ENCODE measurements at places on chromosomes 11 and 22. TPM values are rescaled to one million over a fixed set of nuclear protein-coding genes. Genes with fewer than 3 reads are reported as not detected.

DNA sequence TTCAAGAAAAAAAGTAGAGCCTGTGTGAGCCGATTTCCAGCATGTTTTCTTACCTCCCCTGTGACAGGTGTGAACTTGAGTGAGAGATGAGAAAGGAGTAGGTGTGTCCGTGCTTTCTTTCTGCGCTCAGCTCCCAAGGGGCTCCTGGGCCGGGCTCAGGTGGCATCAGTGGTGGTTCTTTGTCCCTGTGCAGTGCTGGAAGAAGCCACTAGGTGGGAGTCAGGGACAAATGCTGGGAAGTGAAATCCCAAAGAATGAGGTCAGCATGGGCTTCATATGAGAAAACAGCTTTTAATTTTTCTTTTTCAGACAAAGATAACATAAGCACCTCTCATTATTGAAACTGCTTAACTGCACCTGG is 57.8 kb downstream of the PPFIBP2 start:
- H3K27me3 ChIP-seq, result no peaks in the 10 kb centered on the region
- peaks cover 37% of the 10 kb centered on the region for H3K4me1 ChIP-seq
- peaks cover 2% of the 10 kb centered on the region for H3K36me3 ChIP-seq
- no peak for DNase-seq
- H3K27ac ChIP-seq, result no peak overlapping the region

Gene CD44
- total RNA-seq, result 1,497 TPM

Gene NFAM1
- 0.55 TPM for total RNA-seq

DNA sequence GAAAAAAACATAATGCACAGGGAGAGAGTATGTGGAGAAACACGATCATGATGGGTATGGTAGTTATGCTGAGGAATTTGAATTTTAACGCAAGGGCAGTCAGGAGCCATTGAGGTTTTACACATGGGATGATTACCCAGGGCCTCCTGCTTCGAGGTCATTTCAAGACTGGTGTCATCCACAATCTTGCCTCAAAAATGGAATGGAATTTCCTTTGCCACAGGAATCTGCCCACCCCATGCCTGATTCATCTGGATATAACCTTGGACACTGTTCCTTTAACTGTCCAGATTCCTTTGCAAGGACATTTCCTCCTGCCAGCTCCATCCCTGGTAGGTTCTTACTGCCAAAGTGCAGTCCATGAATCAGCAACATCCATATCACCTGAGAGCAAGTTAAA is 655.9 kb upstream of the TENM4 start:
- H3K4me1 ChIP-seq, result no peaks in the 10 kb centered on the region
- H3K27ac ChIP-seq, result no peak overlapping the region
- no peak overlapping the region for H3K4me3 ChIP-seq
- H3K36me3 ChIP-seq, result no peaks in the 10 kb centered on the region
- H3K27me3 ChIP-seq, result no peaks in the 10 kb centered on the region
- DNase-seq, result no peak

Gene C11orf16
- not detected for total RNA-seq

DNA sequence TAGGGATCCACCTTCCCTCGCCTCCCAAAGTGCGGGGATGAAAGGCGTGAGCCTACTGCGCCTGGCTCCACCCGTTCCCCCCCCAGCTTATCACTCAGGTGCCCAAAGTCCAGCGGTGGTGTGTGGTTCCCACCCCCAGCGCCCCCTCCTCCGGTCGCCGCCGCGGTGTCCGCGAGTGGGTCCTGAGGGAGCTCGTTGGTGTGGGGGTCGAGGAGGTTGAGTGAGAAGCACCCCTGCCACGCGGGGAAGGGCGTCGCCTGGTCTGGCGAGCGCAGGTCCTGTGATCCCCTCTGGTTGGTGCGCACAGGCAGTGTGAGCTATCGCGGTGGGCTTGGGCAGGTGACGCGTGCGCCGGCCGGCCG is 3900.6 kb upstream of the OR11H1 start:
- H3K36me3 ChIP-seq, result peaks cover 2% of the 10 kb centered on the region
- DNase-seq, result no peak
- no peak overlapping the region for H3K27ac ChIP-seq

- no peaks in the 10 kb centered on the region for H3K36me3 ChIP-seq
- DNase-seq, result no peak
- H3K27ac ChIP-seq, result no peak overlapping the region
- H3K4me3 ChIP-seq, result no peak overlapping the region
- no peaks in the 10 kb centered on the region for H3K4me1 ChIP-seq
- H3K27me3 ChIP-seq, result peaks cover 38% of the 10 kb centered on the region
These were observed 20.9 kb upstream of the CSNK2A3 start for GRCh38 chr11:11373934-11374333.

Gene PGAP2
- 17.8 TPM for total RNA-seq

DNA sequence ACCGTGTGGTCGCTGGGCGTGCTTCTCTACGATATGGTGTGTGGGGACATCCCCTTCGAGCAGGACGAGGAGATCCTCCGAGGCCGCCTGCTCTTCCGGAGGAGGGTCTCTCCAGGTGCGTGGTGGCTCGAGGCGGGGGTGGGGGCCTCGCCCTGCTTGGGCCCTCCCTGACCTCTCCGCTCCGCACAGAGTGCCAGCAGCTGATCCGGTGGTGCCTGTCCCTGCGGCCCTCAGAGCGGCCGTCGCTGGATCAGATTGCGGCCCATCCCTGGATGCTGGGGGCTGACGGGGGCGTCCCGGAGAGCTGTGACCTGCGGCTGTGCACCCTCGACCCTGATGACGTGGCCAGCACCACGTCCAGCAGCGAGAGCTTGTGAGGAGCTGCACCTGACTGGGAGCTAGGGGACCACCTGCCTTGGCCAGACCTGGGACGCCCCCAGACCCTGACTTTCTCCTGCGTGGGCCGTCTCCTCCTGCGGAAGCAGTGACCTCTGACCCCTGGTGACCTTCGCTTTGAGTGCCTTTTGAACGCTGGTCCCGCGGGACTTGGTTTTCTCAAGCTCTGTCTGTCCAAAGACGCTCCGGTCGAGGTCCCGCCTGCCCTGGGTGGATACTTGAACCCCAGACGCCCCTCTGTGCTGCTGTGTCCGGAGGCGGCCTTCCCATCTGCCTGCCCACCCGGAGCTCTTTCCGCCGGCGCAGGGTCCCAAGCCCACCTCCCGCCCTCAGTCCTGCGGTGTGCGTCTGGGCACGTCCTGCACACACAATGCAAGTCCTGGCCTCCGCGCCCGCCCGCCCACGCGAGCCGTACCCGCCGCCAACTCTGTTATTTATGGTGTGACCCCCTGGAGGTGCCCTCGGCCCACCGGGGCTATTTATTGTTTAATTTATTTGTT is 2.4 kb downstream of the PIM3 start:
- DNase-seq, result no peak
- H3K27me3 ChIP-seq, result no peaks in the 10 kb centered on the region
- H3K4me3 ChIP-seq, result peak overlapping the region; percentile 93
- peaks cover 32% of the 10 kb centered on the region for H3K4me1 ChIP-seq

DNA sequence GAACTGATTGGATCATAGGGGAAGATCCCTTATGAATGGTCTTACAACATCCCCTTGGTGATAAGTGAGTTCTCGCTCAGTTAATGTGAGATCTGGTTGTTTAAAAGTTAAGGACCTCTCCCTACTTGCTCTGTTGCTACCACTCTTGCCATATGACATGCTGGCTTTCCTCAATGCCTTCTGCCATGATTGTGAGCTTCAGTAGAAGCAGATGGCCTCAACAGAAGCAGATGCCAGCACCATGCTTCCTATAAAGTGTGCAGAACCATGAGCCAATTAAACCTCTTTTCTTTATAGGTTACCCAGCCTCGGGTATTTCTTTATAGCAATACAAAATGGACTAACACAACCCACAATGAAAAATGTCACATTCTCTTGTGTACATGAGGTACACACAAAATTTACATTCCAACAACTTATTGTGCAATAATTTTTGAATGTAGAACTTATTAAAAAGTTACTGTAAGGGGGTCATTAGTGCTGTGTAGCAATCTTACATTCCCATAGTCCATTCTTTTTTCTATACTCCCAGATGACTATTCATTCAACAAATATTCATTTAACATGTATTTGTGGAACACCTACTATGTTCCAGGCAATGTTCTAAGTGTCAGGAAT is 10.3 kb downstream of the CYP2R1 start:
- H3K4me3 ChIP-seq, result no peak overlapping the region
- no peaks in the 10 kb centered on the region for H3K27me3 ChIP-seq
- no peak for DNase-seq
- H3K36me3 ChIP-seq, result no peaks in the 10 kb centered on the region
- no peak overlapping the region for H3K27ac ChIP-seq

Gene RFPL1
- not detected for total RNA-seq

GRCh38 chr11:126403022-126403581 is 47.6 kb downstream of the ST3GAL4 start:
- H3K4me1 ChIP-seq, result peaks cover 6% of the 10 kb centered on the region
- no peak overlapping the region for H3K27ac ChIP-seq
- no peak overlapping the region for H3K4me3 ChIP-seq
- peaks cover 3% of the 10 kb centered on the region for H3K36me3 ChIP-seq

Gene SCUBE2
- total RNA-seq, result 0.10 TPM

DNA sequence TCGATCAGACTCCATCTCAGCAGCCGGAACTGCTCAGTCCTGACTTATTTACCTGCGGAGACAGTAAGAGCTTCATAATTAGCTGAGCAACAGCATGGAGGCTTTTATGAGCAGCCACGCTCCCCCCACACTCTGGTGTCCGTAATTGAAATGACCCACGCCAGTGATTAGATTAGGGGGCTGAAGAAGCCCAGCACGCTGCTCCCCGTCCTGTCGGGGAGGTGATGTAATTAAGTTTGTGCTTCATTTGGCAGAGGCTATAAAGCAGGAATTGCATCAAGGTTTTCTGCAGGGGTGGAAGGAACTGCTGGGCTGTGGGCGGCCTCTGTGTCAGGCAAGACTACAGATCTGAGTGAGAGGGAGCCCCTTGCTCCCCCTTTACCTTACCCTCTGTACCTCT is 22.8 kb upstream of the HTR3A start:
- H3K4me1 ChIP-seq, result peaks cover 5% of the 10 kb centered on the region
- H3K27ac ChIP-seq, result no peak overlapping the region
- peaks cover 74% of the 10 kb centered on the region for H3K27me3 ChIP-seq
- H3K4me3 ChIP-seq, result no peak overlapping the region
- DNase-seq, result no peak

Gene MISFA
- 0.99 TPM for total RNA-seq

DNA sequence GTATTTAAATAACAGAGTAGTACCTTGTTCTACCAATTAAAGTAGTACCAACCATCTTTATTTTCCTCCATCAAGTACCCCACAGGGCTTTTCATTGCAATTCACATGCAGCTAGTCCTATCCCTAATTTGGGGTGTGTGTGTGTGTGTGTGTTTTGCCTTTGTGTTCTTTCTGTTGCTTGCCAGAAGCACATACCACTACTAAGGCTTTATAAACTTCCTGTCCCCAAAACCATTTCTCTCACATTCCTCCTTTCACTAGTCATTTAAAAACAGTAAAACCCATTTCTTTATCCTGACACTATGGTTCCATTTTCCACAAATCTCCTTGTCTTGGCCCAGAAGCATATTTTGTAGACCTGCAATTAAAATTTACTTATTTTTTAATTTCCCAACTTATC is 54.6 kb downstream of the SLC36A4 start:
- no peaks in the 10 kb centered on the region for H3K36me3 ChIP-seq
- DNase-seq, result no peak
- H3K27me3 ChIP-seq, result no peaks in the 10 kb centered on the region
- H3K4me3 ChIP-seq, result no peak overlapping the region
- H3K4me1 ChIP-seq, result no peaks in the 10 kb centered on the region

DNA sequence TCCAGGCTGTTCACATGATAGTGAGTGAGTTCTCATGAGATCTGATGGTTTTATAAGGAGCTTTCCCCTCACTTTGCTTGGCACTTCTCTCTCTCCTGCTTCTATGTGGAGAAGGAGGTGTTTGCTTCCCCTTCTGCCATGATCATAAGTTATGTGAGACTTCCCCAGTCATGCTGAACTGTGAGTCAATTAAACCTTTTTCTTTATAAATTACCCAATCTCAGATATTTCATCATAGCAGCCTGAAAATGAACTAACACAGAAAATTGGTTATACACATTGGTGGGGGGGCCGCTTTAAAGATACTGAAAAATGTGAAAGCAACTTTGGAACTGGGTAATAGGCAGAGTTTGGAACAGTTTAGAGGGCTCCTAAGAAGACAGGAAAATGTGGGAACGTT is 741.1 kb upstream of the LUZP2 start:
- no peak overlapping the region for H3K27ac ChIP-seq
- DNase-seq, result no peak
- H3K27me3 ChIP-seq, result no peaks in the 10 kb centered on the region
- H3K4me1 ChIP-seq, result no peaks in the 10 kb centered on the region

Gene TRIM51
- total RNA-seq, result 0.17 TPM

GRCh38 chr22:20615533-20616450 is 108.4 kb downstream of the MED15 start:
- no peak for DNase-seq
- H3K36me3 ChIP-seq, result no peaks in the 10 kb centered on the region
- H3K27me3 ChIP-seq, result peaks cover 5% of the 10 kb centered on the region
- no peak overlapping the region for H3K4me3 ChIP-seq
- H3K4me1 ChIP-seq, result no peaks in the 10 kb centered on the region

Gene PARVA
- 0.16 TPM for total RNA-seq

- peaks cover 3% of the 10 kb centered on the region for H3K36me3 ChIP-seq
- peaks cover 36% of the 10 kb centered on the region for H3K4me1 ChIP-seq
- H3K27me3 ChIP-seq, result no peaks in the 10 kb centered on the region
- no peak overlapping the region for H3K4me3 ChIP-seq
- peak overlapping the region; percentile 12 for H3K27ac ChIP-seq
These were observed 102.3 kb upstream of the CD44 start for GRCh38 chr11:35036639-35037038.

GRCh38 chr22:38258895-38259294 is 13.9 kb downstream of the TMEM184B start:
- no peaks in the 10 kb centered on the region for H3K27me3 ChIP-seq
- H3K27ac ChIP-seq, result peak overlapping the region; percentile 82
- H3K4me1 ChIP-seq, result peaks cover 26% of the 10 kb centered on the region
- peaks cover 3% of the 10 kb centered on the region for H3K36me3 ChIP-seq
- no peak overlapping the region for H3K4me3 ChIP-seq

Gene SERHL2
- 0.40 TPM for total RNA-seq

Gene ADAMTS8
- not detected for total RNA-seq

DNA sequence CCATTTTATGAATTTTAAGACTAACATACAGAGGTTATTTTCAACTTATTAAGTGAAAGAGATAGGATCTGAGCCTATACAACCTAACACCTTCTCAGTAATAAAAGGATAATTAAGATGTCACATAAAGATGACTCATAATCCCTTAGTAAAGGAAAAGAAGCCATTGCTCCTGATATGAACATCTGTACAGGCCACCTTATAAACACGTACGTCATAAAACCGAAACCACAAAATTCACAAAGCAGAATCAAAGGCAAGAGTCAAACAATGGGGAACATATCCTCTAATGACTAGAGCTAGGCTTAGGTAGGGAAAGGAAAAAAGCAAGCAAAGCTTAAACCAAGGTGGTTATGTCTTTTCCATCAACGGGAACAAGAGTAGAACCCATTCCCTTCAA is 103.5 kb downstream of the KCNA4 start:
- no peak overlapping the region for H3K4me3 ChIP-seq
- H3K36me3 ChIP-seq, result no peaks in the 10 kb centered on the region
- H3K27me3 ChIP-seq, result no peaks in the 10 kb centered on the region
- no peak for DNase-seq
- H3K4me1 ChIP-seq, result no peaks in the 10 kb centered on the region
